CD4-positive, alpha-beta T cell treated with Interleukin-21 for 1 hour (primary cell): ENCODE measurements at places on chromosomes 6 and 20.

DNA sequence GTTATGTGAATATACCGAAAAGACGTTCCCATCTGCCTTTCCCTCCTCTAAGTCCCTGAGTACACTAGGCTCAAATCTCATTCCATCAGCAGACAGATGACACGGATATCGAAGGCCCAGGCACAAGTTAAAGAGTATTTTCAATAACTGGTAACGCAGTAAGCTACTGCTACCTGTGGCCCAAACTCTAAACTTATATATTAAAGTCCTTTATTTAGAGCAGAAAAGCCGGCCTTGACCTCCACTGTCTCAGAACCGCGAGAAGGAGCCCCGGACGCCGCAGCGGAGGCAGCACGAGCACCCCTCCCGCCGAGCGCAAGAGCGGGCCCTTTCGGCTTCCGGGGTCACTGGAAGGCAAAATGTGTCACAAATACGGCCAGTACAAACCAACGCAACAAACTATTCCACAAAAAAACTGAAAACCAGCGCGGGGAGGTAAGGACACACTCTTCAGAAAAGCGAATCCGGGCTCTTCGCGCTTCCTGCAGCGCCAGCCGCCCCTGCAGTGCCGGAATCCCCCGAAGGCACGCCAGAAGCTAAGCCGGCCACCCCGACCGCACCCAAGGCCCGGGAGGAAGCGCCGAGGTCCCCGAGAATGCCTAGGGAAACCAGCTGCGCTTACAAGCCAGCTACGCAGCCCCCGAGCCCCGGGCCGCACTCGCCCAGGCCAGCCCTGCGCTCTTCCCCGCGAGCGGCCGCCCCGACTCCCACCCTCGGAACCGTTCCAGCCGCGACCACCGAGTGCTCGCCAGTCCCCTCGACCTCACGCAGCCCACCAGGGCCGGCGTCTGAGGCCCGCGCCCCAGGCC lies 681 bp downstream of the DIDO1 start:
- peak; percentile 60 for DNase-seq

DNA sequence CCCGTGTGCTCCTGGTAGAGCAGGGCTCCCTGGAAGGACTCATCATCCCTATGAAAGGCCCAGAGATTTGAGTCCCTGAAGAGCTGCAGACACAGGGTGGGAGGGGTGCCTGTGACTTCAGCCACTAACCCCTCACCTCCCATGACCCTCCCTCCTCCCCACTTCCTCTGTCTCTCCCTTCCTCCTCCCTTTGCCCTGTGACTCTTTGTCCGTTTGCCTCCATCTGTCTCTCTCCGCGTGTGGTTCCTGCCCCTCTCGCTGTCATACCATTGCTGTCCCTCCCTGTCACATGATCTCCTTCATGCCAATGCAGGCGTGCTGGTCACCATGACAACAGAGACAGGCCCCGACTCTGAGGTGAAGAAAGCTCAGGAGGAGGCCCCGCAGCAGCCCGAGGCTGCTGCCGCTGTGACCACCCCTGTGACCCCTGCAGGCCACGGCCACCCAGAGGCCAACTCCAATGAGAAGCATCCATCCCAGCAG lies 19.0 kb downstream of the EPB41L1 start:
- DNase-seq = no peak

GRCh38 chr6:34914358-34914757 lies 25.3 kb downstream of the ANKS1A start:
- DNase-seq = no peak

DNA sequence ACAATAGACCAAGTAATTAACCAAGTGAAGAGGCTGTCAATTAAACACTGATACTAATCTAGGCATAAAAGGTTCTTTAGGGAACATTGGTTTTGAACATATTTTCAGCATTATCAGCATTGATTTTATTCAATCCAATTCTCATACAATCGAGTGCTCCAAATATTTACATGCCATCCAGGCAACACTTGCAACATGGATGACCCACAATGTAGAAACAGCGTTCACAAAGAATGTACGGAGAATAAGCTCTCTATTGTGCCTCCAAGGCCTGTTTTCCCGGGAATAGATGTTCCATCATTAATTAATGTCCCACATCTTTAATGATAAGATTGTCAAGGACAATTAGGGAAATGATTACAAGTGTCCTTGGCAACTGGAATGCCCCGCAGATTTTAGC lies 117.4 kb downstream of the RFX6 start:
- no peak for DNase-seq

DNA sequence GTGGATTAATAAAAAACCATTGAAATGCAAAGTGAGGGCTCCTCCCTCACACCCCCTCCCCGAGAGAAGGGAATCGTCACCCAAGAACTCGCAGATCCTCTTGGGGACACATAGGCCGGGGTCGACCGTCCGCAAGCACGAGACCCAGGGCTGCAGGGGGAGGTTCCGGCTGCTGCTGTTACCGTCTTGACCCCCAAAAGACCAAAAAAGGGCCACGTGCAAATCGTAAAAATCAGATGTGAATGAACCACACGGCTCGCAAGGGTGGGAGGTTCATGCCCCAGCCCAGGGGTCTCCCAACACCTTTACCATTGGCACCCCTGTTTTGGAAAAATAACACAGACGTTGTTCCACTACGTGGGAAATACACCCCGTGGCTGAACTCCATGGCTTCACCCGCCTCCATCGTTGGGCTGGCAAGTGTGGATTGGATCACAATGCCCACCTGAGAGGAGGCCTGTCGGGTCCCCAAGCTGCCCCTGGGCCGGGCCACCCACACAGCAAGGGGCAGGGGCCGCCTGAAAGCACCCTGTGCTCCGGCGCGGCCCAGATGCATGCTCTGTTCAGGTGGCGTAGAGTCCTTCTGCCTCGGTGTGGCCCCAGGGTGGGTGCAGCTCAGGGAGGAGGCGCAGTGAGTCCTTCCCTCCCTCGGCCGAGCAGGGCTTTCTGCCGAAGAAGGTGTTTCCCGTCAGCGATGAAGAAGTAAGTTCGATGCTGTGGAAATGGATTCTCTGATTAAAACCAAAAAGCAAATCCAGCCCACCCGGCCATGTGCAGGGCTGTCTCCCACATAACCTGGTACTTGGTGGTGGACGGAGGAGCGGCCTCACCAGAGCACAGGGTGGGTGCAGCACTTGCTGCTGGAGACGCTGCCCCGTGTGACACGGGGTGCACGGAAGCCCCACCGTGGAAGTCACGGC lies 85.0 kb downstream of the YTHDF1 start:
- DNase-seq = no peak

GRCh38 chr6:3751077-3751729 lies at the start of gene PXDC1:
TSS of gene PXDC1 (minus strand) at chr6:3751713. CDS start at chr6:3751531, 182 bp downstream.
- DNase-seq = peak; percentile 26

- no peak for DNase-seq
Observed at GRCh38 chr20:48287552-48288170, 502.4 kb upstream of the SULF2 start.
